ENCODE measurements at places on chromosomes 4 and X. TPM values are rescaled to one million over a fixed set of nuclear protein-coding genes. Genes with fewer than 3 reads are reported as not detected.

DNA sequence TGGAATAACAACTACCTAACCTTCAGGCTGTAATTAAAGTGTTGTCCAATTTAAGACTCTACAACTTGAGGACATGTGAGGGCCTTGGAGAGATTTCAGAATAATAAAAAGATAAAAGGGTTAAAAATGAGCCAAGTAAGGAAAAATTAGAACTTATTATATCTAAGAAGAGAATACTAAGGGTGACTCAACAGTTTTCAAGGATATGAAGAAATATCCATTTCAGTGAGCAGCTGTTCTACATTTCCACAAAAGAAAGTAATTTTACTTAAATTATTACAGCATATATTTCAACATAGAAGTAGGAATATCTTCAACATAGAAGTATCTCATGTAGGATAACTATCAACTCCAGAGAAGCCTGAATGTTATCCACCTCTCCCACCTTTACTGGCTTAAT, 11.3 kb downstream of the SNX12 start:
- DNase-seq: no peak

DNA sequence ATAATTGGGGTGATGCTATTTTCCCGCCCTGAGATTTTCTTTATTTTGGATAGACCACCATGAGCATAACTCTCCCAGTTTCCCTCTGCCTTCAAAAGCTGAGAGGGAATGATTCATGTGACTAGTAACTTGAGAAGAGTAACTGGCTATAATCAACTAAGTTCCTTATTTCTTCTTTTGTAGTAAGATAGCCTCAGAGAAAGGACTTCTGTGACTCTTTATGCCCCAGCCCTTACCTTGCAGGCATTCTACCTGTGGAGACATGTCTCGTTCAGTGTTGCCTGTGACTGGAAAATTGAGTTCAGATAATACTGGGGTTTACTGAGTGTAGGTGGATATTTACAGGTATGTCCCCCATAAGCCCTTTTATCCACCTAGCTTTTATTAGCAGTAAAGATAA, 715.4 kb upstream of the HS3ST1 start:
- no peak for DNase-seq

GRCh38 chr4:113881256-113881655, 98.2 kb downstream of the ARSJ start:
- DNase-seq: no peak

GRCh38 chrX:41406201-41406600, 40.9 kb upstream of the NYX start:
- no peak for DNase-seq

- DNase-seq: no peak
These were observed 1869.7 kb downstream of the STIM2 start for GRCh38 chr4:28730304-28730703.

GRCh38 chrX:65697915-65698796, 30.7 kb downstream of the MSN start:
- peak; percentile 71 for DNase-seq

DNA sequence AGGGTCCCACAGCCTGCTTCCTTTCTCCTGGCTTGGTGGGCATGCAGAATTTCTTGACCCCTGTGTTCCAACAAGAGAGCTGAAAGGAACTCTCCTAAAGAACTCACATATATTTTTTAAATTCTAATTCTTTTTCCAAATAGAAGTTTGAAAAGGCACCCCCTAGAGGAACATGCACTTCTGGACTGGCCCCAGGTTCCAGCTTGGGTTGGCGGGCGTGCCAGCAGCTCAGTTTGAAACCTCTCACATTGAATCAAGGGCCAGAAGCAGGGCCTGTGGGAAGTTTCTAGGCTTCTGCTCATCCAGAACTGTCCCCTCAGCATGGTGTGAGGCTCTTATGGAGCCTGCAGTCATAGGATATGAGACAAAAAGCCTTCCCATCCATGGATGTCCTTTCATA, 132.6 kb downstream of the ATG4A start:
- DNase-seq: no peak

DNA sequence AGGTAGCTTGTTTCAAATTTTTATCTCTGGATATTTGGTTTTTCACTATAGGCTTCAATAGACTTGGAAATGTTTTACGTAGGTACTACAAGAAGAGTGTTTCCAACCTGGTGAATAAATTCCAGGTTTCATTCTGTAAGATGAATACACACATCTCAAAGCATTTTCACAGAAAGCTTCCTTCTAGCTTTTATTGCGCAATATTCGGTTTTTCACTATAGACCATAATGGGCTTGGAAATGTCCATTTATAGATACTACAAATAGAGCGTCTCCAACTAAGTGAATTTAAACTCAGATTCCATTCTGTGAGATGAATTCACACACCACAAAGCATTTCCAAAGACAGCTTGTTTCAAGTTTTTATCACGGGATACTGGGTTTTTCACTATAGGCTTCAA, 857.7 kb upstream of the HS3ST1 start:
- no peak for DNase-seq

- no peak for DNase-seq
These were observed 91.1 kb downstream of the P2RY10 start for GRCh38 chrX:79036157-79036880.

DNA sequence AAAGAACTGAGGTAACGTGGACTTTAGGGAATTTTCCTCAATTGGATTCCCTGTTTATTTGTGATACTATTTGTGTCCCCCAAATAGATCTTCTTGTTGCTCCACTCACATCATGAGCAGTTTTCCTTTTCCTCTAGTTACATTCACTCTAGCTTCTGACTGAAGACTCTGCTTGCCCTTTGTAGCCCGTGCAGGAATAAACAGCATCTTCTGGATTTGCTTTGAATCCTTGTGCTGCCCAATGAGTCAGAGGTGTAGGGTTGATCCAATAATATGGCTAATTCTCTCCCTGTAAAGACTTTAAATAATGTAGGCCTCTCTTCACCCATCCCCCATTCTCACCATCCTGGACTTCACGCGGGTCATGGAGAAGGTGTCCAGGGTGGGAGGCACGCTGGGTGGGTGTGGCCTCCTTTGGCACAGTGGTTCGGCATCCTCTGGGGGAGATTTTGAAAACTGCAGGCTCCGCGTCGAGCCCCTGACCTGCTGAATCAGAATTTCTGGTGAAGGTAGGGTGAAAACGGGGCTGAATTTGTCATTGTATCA, 9.0 kb downstream of the HAND2 start:
- DNase-seq: no peak

Gene IRAK1
- 557 TPM for total RNA-seq

Gene MSL3
- 7.3 TPM for total RNA-seq

Gene COMMD8
- 7.9 TPM for total RNA-seq

Gene TDO2
- 0.64 TPM for total RNA-seq

Gene ARAP2
- 10.7 TPM for total RNA-seq
